ENCODE measurements at places on chromosomes 12 and 14.

GRCh38 chr12:124679533-124680371 lies 112.3 kb upstream of the NCOR2 start:
- no peak for DNase-seq

DNA sequence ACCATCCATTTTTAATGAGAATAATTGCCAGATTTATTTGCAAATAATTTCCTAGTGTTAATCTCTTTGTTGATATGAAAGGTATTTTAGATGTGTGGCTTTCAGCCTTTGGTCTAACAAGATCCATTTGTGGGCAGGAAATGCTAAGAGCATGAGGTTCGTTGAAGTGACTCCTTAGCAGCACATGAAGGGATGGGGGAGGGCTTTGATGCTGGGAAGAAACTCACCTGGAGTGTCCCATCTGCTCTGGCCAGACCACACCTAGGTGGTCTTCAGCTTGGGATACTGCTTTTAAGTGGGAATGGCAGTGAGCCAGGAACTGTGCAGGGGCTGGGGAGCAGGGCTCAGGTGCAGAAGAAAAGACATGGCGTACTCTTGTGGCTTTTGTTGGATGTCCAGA lies 13.6 kb downstream of the SFSWAP start:
- no peak for DNase-seq

DNA sequence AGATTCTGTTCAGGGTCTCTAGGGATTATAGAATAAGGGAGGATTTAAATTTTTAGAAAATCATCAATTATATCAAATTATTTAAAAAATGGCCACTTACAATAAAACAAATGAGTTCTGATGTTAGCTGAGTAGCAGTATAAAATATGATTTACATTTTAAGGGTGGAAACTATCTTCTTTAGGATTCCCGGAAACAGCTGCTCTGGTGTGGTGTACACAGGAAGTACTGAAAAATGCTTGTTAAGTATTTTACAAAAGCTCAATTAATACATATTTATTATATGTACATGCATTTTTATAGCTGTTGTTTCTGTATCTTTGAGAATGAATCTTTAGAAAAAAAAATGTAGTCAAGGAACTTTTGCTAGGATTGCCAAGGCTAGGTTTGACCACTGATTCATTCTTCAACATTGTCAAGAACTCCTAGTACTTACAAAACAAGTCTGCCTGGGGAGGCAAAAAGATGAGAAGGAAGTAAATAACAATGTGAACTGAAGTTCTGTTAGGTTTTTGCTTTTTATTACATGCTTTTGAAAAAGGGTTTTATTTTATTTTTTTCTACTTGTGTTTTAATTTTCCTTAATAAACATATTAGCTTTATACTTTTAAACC lies 48.0 kb downstream of the ARF6 start:
- DNase-seq = no peak

DNA sequence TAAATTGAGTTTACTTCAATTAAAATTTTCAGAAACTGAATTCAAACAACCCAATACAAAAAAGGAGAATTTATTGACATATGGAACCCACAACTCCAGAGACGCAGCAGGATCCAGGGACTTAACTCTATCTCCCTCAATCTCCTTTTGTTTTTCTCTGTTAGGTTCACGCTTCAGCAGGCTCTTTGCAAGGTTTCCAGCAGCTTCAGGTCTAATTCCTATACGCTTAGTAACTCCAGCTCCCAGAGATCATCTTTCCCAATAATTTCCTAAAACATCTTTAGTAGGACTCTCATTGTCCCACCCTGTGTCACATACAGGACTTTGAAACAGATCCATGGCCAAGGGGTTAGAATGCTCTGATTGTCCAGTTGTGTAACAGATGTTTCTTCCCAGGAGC lies 175.2 kb downstream of the RMST start:
- DNase-seq = no peak

DNA sequence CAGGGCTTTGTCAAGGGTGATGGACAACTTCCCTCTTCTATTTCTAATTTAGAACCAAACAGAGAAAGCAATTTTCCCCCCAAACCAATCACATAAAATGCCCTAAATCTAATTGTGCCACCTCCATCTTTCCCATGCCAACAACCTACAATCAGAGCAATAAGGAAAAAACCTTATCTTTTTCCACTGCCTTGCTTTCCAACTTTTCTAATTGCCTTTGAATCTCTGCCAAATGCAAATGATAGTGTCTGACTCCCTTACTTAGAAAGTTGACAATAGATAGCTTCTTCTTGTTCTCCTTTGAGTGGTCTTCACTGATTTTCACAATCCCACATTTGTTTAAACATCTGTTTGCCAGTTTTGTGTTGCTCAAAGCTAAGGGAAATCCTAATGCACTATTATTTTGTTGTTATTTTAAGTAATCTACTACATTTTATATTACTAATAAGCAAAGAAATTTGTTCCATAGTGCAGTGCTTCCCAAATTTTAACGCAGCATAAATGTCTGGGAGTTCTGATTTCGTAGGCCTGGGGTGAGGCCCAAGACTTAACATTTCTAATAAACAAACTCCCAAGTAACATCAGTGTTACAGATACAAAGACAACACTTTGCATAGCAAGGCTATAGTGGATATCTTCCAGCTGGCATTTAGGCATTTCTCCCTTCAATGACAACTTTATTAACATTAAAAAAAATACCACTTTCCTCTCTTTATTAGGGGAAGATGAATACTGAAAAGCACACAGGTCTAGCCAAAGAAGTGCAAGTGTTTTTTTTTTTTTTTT lies 696.3 kb upstream of the USP15 start:
- no peak for DNase-seq

- no peak for DNase-seq
Measured at GRCh38 chr12:8096281-8096915, 14.3 kb downstream of the NECAP1 start.

- DNase-seq = no peak
Measured at GRCh38 chr14:69353168-69353567, 44.9 kb downstream of the ERH start.
